Muscle of leg (tissue), 16 donors: ENCODE measurements at places on chromosomes 1 and 21.

DNA sequence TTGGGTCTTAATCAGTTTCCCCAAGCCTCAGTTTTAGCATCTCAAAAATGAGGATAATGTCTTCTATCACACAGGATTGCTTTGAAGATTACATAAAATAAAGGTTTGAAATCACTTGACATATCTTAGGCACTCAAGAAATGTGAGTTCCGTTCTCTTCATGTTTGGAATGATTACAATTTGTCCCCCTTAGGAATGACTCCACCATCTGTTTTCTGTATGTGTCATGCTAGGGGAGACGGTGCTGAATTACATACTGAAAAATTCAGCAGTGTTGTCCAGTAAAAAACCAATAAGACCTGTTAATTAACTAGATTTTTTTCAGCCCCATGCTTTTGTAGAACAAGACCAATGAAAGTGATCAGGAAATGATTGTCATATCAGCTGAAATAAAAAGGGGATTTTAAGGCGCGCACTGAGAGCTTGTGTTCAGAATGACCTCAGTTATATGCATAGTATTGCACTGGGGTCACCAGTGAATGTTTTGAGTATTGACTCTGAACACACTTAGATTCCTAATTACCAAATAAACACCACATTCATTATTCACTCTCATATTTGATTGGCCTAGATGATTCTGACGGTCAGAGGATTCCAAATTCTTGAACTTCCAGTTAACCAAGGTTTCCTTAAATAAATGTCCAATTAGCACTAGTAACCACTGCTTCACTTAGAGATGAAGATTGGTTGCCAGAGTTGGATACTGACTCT lies 114.5 kb upstream of the KCNK2 start:
- DNase-seq, result no peak
- peaks cover 3% of the 10 kb centered on the region for H3K4me1 ChIP-seq
- no peak overlapping the region for H3K27ac ChIP-seq
- no peaks in the 10 kb centered on the region for H3K27me3 ChIP-seq

DNA sequence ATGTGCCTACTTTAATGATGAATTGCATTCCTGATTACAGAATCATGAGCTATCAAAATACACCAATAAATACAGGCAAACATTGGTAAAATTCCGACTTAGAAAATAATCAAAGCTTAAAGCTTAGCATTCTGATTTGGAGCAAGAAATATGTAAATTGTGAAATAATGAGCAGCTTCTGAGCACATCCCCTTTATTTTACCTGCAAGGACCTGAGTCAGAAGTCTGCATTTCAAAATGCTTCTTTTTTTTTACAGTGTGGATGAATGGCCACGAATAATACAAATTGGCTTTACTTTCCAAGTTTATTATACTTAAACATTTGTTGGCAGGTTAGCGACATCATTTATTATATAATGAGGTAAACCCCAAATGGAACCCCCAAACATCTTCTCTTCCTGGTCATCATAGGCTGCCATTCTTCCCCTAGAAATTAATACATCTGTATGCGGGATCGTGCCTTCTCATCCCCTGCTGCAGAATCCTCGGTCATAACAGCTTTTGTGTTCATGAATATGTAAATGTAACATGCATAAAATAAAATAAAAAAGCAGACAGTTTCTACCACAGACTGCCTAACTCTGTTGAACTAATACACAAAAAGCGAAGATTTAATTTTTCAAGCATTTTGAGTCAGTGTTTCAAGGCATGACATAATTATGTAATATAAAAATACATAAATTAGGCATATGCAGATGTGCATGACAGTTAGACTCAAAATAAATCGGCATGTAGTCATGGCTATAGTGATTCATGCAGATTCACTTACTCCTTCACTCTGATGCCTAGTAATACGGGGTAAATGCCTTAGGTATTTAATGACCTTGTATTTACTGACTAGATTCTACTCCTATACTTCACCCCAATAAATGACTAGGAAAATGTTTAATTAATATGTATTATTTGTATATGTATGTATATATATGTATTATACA lies 339.7 kb downstream of the USP25 start:
- H3K27ac ChIP-seq, result no peak overlapping the region
- no peaks in the 10 kb centered on the region for H3K27me3 ChIP-seq
- H3K36me3 ChIP-seq, result no peaks in the 10 kb centered on the region
- H3K4me1 ChIP-seq, result peaks cover 10% of the 10 kb centered on the region

GRCh38 chr21:40569357-40569756 lies 277.6 kb downstream of the DSCAM start:
- no peaks in the 10 kb centered on the region for H3K36me3 ChIP-seq
- H3K4me1 ChIP-seq, result peaks cover 11% of the 10 kb centered on the region
- no peaks in the 10 kb centered on the region for H3K27me3 ChIP-seq
- no peak overlapping the region for H3K27ac ChIP-seq

- H3K36me3 ChIP-seq, result peaks cover 32% of the 10 kb centered on the region
- DNase-seq, result no peak
- peak overlapping the region; percentile 93 for H3K27ac ChIP-seq
- no peaks in the 10 kb centered on the region for H3K27me3 ChIP-seq
Observed at GRCh38 chr1:153958961-153959260, 499 bp upstream of the CRTC2 start.

DNA sequence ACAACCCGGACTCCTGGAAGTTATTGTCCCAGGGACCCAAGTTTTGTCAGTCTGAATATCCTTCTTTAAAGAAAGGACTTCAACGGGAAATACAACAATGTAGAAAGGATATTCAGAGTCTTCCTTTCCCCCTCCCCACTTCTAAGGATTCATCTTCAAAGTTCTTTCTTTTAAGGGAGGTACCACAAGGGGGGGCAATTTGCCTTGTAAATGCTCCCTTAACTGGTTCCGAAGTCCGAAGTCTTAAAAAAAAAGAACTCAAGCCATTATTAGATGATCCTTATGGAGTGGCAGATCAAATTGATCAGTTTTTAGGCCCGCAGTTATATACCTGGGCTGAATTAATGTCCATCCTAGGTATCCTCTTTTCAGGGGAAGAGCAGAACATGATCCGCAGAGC lies 47.0 kb downstream of the SERINC2 start:
- H3K4me1 ChIP-seq, result no peaks in the 10 kb centered on the region
- no peaks in the 10 kb centered on the region for H3K27me3 ChIP-seq
- H3K4me3 ChIP-seq, result no peak overlapping the region
- DNase-seq, result no peak

DNA sequence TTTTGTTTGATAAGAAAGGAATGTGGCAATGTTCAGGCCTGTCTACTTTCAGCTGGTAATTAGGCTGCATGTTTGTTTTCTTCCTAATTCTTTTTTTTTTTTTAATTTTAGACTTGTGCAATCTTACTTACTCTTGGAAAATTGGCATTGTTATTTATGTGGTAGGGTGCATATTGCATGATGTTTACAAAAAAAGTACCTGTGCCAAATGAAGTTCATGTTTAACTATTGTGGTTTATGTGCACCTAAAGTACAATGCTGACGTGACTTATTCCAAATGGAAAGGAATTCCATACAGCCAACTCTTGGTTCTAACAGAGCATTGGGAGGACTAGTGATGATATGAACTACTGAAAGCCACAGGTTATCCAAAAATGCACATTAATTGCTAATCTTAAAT lies 51.0 kb downstream of the KCNK2 start:
- H3K4me1 ChIP-seq, result no peaks in the 10 kb centered on the region
- no peaks in the 10 kb centered on the region for H3K36me3 ChIP-seq
- H3K27me3 ChIP-seq, result no peaks in the 10 kb centered on the region
- H3K4me3 ChIP-seq, result no peak overlapping the region
- H3K27ac ChIP-seq, result no peak overlapping the region

DNA sequence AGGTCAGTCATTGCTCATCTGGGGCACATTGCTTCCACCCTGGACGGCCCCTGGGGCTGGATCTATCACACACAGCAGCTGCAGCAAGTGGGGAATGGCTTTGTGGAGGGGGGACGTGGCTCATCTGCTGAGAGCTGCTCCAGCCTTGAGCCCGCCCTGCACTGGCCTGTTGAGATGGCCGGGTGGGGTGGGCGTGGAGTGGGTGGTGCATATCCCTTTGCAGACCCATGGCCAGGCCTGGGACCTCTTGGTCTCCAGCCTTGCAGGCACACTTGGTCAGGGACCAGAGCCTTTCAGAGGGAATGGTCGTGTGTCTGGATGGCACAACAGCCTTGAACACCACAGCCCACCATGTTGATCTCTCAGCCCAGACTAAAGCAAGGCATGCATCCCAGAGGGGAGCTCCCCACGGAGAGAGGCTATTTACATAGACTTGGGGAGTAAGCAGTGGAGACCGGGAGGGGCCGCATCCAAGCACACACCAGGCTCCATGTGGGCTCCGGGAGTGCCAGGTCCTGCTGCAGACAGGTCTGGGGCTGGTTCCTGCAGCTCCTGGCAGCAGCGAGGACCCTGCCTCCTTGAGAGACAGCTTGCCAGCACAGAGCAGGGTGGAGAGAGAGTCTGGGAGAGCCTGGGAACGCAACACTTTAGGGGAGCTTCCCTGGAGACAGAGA lies 52.8 kb upstream of the SELENON start:
- no peak for DNase-seq
- peaks cover 37% of the 10 kb centered on the region for H3K4me1 ChIP-seq
- no peak overlapping the region for H3K27ac ChIP-seq
- H3K27me3 ChIP-seq, result no peaks in the 10 kb centered on the region
- peaks cover 9% of the 10 kb centered on the region for H3K36me3 ChIP-seq

DNA sequence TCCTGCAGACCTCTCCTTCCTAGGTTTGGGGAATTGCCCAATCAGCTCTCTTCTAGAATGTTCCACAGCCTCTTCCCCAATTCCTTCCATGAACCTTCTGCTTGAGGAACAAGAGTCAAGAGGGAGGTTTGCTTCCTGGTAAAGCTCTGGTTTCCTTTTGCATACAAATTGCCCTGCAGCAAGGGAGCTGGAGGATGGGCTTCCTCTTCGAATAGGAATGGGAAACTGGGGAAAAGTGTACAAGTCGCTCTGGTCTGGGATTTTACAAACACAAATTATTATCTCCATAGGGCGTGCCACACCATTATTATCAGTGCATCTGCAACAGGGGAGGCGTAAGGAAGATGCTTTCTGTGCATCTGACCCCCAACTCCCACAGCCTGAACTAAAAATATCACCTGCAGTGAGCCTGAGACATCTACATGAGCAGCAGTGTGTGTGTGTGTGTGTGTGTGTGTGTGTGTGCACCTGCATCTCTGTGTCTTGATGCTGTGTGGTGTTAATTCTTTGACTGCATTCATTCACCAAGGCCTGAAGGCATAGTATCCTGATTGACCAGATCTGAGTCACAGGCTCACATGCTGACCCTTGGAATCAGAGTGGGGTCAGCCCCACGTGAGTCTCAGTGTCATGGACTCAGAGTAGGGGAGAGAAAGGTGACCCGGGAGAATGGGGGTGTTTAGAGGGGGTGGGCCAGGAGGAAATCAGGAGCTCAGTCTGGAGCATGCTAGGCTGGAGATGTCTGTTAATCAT lies 272.9 kb downstream of the KAZN start:
- H3K27ac ChIP-seq, result no peak overlapping the region
- H3K4me1 ChIP-seq, result no peaks in the 10 kb centered on the region
- H3K36me3 ChIP-seq, result no peaks in the 10 kb centered on the region
- DNase-seq, result no peak
- H3K27me3 ChIP-seq, result no peaks in the 10 kb centered on the region

GRCh38 chr1:183986941-183987340 lies 50.6 kb downstream of the COLGALT2 start:
- H3K4me3 ChIP-seq, result no peak overlapping the region
- H3K27me3 ChIP-seq, result no peaks in the 10 kb centered on the region
- no peaks in the 10 kb centered on the region for H3K36me3 ChIP-seq
- peaks cover 13% of the 10 kb centered on the region for H3K4me1 ChIP-seq

GRCh38 chr1:27931759-27932158 lies 3.0 kb upstream of the SMPDL3B start:
- no peaks in the 10 kb centered on the region for H3K36me3 ChIP-seq
- DNase-seq, result no peak
- H3K4me1 ChIP-seq, result peaks cover 6% of the 10 kb centered on the region
- no peak overlapping the region for H3K27ac ChIP-seq
- peaks cover 15% of the 10 kb centered on the region for H3K27me3 ChIP-seq

GRCh38 chr1:209094384-209094783 lies 489.1 kb upstream of the CAMK1G start:
- H3K27ac ChIP-seq, result no peak overlapping the region
- DNase-seq, result no peak
- no peaks in the 10 kb centered on the region for H3K4me1 ChIP-seq
- H3K4me3 ChIP-seq, result no peak overlapping the region
- H3K36me3 ChIP-seq, result no peaks in the 10 kb centered on the region

DNA sequence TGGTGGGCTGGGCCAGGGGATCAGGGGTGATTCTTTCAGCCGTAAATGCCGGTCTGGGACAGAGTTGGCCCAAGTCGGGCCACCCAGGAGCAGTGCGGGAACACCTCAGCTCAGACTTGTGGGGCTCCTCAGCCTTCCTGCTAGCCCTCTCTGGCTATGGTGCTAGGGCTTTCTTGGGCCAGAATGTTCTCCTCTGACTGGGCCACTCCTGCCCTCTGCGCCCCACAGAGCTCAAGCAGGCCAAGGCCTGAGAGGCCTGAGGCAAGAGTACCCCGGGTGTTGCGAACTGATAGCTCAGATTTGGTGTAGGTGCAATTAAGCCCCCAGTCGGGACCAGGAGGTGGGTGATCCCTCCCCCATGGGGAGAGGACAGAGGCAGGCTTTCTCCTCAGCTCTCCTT lies 51.8 kb downstream of the LGR6 start:
- H3K27ac ChIP-seq, result no peak overlapping the region
- peaks cover 30% of the 10 kb centered on the region for H3K4me1 ChIP-seq
- peaks cover 18% of the 10 kb centered on the region for H3K27me3 ChIP-seq
- H3K4me3 ChIP-seq, result no peak overlapping the region
- H3K36me3 ChIP-seq, result no peaks in the 10 kb centered on the region

DNA sequence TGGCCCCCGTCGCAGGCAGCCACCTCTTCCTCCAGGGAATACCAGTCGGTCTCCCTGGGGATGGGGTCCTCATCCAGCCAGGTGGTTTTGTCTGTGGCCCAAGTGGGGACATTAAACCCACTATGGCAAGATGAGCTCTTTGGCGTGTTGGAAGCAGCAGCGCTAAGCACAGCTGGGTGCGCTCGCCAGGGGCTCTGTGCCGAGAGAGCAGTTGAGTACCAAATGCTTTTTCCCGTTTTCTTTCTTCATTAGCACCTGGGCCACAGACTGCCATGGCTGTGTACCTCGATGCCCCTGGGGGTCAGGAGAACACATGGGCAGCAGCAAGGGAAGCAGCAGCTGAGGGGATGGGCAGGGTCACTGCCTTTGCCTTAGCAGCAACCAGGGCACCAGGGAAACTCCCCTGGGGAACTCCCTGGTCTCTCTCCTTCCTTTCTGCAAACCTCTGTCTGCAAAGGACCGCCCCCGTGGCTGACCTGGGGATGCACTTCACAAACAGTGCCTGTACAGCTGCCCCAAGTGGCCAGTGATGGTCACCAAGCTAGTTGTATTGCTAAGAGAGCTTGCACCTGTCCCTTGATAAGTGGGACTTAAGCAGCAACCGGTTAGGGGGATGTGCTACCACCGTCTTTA lies 31.1 kb downstream of the EDARADD start:
- H3K27me3 ChIP-seq, result no peaks in the 10 kb centered on the region
- no peaks in the 10 kb centered on the region for H3K4me1 ChIP-seq
- H3K4me3 ChIP-seq, result no peak overlapping the region
- DNase-seq, result no peak
- H3K27ac ChIP-seq, result no peak overlapping the region
- no peaks in the 10 kb centered on the region for H3K36me3 ChIP-seq
